Stimulated activated CD4-positive, alpha-beta T cell treated with anti-CD3 and anti-CD28 coated beads, Interleukin-15, amount 100 ng/mL, for 1 hour (primary cell): ENCODE measurements at places on chromosomes 7 and 10.

DNA sequence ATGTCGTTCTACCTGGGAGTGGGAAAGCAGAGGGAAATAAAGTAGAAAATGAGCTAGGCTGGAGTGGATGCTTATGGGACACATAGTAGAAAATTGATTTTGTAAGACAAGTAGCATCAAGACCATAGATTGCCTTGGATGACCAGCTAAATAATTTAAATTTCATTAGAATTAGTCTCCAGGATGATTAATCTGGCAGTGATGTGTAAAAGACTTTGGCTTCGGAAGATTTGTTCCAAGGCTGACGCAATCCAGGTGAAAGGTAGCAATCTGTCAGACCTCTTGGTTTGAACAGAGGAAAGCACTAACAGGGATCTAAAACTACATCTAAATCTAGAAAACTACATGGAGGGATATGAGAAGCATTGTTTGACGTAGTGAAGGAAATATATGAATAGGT is 236.5 kb downstream of the ARL4A start:
- DNase-seq, result no peak

DNA sequence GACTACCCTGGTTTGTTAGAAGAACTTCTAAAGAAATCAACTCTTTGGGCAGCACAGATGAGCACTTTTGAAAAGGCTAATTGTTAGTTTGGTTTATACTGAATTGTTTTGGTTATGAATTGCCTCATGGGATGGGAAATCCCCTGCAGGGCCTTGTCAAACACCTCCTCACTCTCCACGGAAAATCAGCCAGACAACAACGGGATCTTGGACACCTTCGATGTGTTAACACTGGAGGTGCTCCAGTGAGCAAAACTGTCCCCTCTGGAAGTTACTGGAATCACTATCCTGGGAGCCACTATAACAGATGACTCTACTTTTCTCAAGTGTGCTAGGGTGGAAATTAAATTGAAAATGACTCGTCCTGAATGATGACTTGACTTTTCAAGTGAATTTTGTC is 38.7 kb downstream of the CDK6 start:
- DNase-seq, result no peak

DNA sequence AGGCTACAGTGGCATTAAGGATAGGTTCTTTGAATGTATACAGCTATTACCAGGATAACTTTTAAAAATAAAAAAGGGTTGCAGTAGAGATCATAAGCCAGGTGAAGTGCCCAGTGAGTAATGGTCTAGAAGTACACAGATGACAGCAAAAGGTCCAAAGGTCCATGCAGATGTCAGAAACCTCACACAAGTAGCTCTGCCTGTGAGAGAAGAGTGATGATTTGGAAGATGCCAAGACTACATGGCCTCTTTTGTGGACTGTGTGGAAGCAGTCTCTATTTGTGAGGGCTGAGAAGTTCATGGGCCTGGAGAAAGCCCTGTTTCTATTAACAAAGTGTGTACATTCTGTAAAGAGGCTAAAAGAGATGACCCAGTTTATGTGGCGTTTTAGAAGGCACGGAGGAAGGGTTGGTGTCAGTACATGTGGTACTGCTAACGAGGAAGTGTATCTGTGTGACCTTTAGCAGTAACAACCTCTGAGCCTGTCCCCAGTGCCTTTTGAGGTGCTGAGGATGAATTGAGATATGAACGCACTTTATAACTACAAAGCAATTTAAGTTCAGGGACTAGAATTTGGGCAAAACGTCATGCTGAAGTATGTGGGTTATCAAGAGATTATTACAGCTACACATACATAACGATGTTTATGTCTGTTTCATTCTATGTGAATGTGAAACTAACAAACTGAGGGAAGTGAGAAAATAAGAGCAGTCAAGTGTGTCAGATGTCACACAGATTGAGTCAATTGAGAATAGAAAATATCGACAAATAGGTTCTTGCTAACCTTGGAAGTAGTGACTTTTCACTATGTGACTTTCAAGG is 7.6 kb downstream of the CYCS start:
- DNase-seq, result no peak

DNA sequence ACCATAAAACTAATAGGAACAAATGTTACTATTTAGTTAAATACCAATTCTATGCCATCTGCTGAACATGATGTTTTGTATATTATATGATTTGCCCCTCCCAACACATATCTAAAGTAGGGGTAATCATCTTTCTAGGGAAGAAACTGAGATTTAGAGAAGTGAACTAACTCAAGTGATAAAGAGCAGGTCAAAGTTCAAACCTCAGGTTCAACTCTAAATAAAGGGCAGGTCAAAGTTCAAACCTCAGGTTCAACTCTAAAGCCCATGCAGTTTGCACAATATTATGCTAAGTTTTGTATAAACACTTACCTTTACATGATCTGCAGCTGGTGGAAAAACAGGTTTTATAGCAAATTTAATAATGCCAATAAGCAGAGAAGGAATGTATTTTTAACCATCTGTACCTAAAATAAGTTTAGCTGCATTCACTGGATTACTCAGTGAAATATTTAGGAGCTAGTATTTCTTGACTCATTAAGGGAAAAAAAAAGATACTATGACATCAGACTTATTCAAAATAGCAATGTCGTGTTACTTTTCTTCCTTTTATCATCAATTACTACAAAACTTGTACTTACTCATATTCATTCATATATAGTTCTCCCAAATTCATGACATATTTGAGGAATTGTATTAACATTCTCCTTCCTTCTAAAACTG is 1194.3 kb upstream of the CELF2 start:
- no peak for DNase-seq

DNA sequence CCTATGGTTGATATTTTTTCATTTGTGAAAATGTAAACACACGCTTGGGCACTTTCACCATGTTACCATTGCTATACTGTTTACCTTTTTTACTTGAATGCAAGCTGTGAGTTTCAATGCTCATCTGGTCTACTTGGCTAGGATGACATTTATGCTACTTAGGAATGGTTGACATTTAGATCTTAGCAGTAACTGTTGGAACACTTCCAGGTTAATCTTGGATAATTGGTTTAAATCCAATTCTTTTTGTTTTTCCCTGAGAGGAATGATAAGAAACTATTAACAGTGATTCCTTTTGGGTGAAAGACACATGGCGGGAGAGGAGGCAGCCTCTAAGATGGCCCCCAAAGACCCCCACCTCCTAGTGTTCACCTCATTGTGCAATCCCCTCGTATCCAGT is 51.4 kb upstream of the AMPH start:
- DNase-seq, result no peak

DNA sequence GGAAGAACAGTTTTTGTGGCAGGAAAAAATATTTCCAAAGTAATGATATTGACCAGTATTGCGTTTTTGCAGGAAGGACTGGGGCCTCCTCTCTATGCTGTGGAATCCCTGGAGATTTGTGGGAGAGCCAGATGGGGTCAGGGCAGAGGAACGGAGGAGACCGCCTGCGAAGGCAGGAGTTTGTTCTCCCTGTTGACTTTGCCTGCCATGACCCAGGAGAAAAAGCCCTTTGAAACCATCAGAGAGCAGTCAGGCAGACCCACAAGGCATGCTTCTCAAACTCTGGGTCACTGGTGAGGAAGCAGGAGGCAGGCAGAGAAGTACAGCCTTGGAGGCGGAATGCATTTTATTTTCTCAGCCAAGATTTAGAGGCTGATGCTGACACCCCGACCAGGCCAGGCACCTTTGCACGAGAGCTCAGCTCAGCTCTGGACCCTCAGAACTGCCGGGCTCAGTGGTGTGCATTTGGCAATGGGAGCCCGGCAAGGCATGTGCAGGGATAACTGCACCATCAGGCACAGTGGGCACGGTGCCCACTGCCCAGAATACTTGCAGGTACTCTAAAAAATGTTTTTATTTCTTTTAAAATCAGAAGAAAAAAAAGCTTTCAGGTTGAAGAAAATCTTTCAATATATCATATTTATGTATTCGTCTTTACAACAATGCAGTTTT is 410.4 kb downstream of the RPS24 start:
- DNase-seq, result no peak

DNA sequence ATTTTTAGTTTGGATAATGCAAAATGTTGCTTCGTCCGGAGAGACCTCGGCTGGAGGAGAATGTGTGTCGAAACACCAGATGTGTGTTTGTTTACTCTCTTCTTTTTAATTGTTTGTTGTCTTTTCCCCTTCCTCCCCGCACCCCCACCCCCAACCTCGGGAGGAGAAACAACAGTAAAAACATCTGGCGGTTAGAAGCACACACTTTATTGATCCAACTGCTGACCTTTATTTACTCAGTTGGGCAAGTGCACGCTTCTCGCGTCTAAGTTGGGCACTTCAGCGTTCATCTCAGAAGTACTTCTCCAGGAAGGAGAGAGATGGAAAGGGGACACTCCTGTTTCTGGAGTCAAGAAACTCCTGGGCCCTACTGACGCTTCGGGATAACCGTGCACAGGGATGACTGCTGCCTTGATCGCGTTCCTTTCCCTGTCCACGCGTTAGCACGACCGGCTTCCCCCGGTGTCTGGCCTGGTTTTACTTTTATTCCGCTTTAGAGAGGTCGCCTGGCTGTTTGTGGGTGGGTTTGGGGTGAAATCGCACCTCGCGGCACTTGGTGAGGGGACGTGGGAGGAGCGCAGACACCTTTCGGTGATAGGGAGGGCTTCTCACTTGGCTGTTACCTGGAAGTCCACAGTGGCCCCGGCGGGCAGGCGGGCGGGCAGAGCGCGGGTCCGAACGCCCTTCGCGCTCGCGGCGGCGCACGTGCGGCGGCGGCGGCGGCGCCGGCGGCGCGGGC is 168.3 kb upstream of the PPP1R3A start:
- no peak for DNase-seq

DNA sequence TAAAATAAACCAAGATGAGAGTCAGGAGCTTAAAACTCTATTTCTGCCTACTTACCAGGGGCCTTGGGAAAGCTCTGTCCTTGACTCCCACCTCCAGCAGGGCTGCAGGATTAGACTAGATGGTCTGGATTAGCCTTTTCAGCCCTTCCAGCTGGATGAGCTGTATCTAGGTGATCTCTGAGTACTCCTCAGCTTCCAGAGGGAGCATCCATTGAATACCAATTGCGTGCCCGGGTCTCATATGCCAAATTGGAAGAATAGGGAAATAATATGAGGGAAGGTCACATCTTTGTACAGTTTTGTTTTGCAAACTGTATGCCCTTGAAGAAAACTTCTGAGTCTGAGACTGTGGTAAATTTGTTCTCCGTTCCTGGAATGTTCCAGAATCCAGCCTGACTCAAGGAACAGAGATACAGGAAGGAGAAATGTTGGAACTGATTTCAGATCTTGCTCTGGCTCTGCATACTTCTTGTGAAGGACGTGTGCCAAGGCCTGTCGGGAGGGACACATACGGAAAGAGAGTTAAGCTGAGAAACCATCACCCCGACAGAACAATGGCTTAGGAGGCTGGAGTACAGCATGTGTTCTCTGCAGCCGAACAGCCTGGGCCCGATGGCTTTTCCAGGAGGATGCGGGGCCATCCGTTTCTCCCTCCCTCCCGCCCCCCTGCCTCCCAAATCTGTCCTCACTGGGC is 44.9 kb downstream of the MINDY4 start:
- no peak for DNase-seq

DNA sequence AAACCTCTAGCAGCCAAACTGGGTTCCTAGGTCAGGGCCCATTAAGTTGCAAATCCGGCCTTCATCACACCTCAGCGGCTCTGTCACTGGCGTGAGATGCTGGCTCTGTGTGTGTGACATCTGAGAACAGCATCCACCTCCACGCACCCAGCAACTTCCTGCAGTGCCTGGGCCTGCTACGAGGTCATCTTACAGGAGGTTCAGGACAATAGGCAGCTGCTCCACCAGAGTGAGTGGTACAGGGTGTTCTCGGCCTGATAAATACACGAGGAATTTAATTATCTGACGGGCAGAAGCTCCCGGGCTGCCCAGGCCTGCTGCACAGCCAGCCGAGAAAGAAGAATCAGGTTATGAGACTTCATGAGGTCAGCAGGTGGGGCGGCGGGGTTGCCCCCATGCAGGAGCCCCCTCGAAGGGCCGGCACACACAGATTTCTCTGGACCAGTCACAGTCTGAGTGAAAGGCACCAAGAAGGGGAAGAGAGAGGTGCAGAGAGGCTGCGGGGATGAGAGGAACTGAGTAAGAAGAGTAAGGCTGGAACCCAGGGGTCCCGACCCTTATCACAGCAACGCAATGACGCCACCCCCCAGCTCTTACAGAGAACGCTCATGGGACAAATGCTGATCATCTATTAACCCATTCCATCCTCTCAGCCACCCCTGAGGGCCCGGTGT is 49.3 kb downstream of the CALML3 start:
- DNase-seq, result no peak

DNA sequence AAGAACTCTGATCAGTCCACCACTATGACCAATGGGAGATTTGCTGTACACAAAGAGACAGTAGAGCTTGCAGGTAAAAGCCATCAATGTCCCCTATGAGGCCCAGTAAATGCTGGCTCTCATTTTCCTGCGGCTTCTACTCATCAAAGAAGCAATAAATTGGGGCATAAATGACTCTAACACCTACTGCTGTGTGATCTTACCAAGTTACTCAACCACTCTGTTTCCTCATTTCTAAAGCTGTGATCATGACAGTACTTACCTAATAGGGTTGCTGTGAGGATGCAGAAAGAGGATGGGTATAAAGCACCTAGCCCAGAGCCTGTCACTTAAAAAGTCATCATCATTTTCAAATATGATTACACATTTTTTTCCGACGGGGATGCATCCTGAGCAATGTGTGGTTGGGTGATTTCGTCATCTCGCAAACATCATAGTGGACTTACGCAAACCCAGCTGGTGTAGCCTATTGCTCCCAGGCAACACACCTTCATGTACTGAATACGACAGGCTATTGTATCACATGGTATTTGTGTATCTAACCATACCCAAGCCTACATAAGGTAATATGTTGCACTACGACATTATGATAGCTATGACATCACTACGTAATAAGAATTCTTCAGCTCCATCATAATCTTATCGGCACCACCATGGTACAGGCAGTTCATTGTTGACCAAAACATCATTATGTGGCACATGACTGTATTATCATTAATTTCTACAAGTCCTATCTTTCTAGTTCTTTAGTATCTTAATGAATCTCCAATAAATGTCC is 7.1 kb upstream of the MGMT start:
- no peak for DNase-seq

GRCh38 chr7:96679886-96680285 is 29.8 kb downstream of the SEM1 start:
- DNase-seq, result no peak

DNA sequence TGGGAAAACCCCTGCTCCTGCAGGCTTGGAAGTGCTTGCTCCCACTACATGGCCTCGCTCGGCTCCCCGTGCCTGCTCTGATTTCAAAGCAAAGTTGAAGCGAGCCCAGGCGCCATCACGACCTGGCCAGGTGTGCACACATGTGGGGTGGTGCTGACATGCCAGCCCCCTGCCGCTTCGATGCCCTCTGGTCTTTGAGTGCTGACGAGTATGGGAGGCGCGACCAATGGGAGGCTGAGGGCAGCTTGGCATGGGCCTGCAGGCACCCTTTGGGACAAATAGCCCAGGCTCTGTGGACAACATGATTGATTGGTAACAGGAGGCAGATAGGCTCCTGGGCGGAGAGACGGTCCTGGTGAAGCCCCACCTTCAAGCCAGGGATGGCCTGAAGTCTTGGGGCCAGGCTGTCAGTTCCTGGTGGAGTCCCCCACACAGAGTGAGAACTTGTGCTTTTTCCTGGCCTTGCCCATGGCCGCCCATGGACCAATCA is 252.4 kb upstream of the SEMA3A start:
- no peak for DNase-seq
